Stimulated activated CD4-positive, alpha-beta T cell treated with anti-CD3 and anti-CD28 coated beads, TNF-alpha, amount 100 ng/mL, for 24 hours (primary cell): ENCODE measurements at places on chromosomes 4 and X.

GRCh38 chr4:69518102-69518501 lies 22.4 kb upstream of the UGT2B4 start:
- DNase-seq = no peak

DNA sequence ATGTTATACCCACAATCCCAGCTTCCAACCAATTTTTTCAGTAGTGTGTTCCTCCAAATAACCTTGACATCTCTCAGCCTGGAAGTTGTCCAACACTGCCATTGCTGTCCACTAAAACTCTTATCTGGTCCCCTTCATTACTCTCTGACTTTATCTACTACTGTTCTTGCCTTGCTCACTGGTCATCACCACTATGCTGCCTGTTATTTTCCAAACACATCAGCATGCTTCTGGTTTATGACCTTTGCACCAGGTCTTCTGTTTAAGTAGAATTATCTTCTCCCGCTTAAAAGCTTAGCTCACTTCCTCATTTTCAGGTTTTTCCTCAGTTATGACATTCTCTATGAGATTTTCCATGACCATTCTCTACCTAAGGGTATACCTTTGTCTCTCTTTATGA lies 5.5 kb downstream of the ELMOD2 start:
- DNase-seq = no peak

DNA sequence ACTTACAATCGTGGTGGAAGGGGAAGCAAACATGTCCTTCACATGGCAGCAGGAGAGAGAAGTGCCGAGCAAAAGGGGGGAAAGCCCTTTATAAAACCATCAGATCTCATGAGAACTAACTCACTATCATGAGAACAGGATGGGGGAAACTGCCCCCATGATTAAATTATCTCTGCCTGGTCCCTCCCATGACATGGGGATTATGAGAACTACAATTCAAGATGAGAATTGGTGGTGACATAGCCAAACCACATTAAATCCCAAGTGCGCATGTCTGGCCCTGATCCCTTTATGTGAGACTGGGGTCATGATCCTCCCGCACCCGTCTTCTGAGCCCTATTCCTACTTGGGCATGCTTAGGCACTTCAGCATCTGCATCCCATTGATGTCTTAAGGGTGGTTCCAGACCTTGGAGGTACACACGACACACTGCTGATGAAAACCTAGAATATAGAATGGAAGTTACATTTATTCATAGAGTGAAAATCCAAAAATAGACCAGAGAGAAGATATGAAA lies 116.0 kb downstream of the PTTG2 start:
- DNase-seq = no peak

GRCh38 chr4:102322736-102323135 lies 22.5 kb downstream of the SLC39A8 start:
- no peak for DNase-seq

GRCh38 chr4:82017680-82018079 lies 356.1 kb downstream of the HNRNPD start:
- DNase-seq = no peak

GRCh38 chr4:106334741-106335470 lies 18.6 kb downstream of the AIMP1 start:
- no peak for DNase-seq

GRCh38 chrX:139803224-139803623 lies 95.3 kb upstream of the MCF2 start:
- DNase-seq = no peak

- DNase-seq = no peak
Observed at GRCh38 chr4:102789317-102789717, 28.5 kb upstream of the MANBA start.

DNA sequence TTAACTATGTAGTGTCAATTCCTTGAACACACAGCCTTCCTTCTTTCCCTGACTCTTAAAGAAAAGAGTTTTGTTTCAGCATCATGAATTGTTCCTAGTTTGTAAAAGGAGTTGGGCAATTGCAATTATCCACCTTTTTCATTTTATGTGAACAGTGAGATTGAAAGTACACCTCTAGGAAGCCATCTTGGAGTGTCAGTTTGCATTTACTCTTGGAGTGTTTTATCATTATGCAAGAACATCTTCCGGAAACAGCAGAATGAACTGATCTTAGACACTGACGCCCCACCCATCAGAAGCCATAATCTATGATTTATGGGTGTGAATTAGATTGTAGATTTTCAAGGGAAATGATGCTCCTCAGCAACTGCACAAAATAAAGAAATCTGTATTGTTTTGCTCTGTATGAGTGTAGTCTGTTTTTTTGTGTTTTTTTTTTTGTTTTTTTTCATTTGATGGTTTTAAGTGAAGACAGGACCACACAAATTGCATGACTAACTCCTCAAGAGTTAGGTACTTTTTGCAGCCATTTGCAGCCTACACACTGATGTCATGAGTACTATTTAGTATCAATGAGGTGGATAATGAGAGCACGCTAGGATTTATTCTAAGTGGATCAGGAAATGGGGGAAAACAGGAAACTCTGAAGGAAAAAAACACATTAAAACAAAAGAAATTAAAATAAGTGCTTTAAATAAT lies 19.5 kb upstream of the FGF2 start:
- no peak for DNase-seq
